Stomach (tissue), 19 donors: ENCODE measurements at places on chromosomes 12 and 14. TPM values are rescaled to one million over a fixed set of nuclear protein-coding genes. Genes with fewer than 3 reads are reported as not detected.

GRCh38 chr14:27190296-27190695, 592.5 kb upstream of the NOVA1 start:
- H3K4me3 ChIP-seq = no peak overlapping the region
- H3K4me1 ChIP-seq = no peaks in the 10 kb centered on the region
- H3K27me3 ChIP-seq = no peaks in the 10 kb centered on the region

DNA sequence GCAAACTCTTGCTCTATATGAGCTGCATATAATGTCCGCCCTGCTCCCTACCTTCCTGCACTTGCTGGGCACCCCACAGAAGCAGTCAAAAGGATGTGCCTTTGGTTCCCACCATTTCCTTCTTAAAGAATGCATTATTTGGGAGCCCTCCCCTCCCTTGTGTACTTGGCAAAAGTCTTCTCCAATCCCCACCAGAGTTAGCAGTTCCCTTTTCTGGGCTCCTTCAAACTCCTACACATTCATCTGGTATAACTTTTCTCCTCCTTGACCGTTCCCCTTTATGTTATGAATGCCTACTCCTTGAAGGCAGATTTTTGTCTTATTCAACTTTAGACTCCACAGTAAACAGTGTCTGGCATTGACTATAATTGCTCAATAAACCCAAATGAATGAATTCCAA, 27.8 kb downstream of the AREL1 start:
- H3K4me3 ChIP-seq = no peak overlapping the region
- no peaks in the 10 kb centered on the region for H3K27me3 ChIP-seq
- H3K4me1 ChIP-seq = peaks cover 13% of the 10 kb centered on the region

- H3K27ac ChIP-seq = no peak overlapping the region
- H3K4me1 ChIP-seq = peaks cover 7% of the 10 kb centered on the region
- no peak overlapping the region for H3K4me3 ChIP-seq
- H3K27me3 ChIP-seq = peaks cover 23% of the 10 kb centered on the region
Observed at GRCh38 chr14:69489495-69489894, 5.0 kb downstream of the PLEKHD1 start.

GRCh38 chr12:59453475-59453874, 142.4 kb upstream of the SLC16A7 start:
- no peak overlapping the region for H3K27ac ChIP-seq
- H3K4me1 ChIP-seq = no peaks in the 10 kb centered on the region
- no peak for DNase-seq
- H3K36me3 ChIP-seq = no peaks in the 10 kb centered on the region
- no peaks in the 10 kb centered on the region for H3K27me3 ChIP-seq

GRCh38 chr12:115155665-115156645, 472.0 kb upstream of the TBX3 start:
- H3K36me3 ChIP-seq = no peaks in the 10 kb centered on the region
- no peaks in the 10 kb centered on the region for H3K4me1 ChIP-seq
- no peak for DNase-seq

- no peaks in the 10 kb centered on the region for H3K27me3 ChIP-seq
- DNase-seq = no peak
- H3K4me3 ChIP-seq = no peak overlapping the region
- H3K4me1 ChIP-seq = no peaks in the 10 kb centered on the region
- H3K36me3 ChIP-seq = no peaks in the 10 kb centered on the region
Observed at GRCh38 chr12:28527631-28528249, 337.5 kb downstream of the CCDC91 start.

GRCh38 chr12:4261655-4262054, 11.9 kb upstream of the CCND2 start:
- peaks cover 24% of the 10 kb centered on the region for H3K27me3 ChIP-seq
- H3K27ac ChIP-seq = no peak overlapping the region
- no peaks in the 10 kb centered on the region for H3K4me1 ChIP-seq
- no peaks in the 10 kb centered on the region for H3K36me3 ChIP-seq
- H3K4me3 ChIP-seq = no peak overlapping the region

DNA sequence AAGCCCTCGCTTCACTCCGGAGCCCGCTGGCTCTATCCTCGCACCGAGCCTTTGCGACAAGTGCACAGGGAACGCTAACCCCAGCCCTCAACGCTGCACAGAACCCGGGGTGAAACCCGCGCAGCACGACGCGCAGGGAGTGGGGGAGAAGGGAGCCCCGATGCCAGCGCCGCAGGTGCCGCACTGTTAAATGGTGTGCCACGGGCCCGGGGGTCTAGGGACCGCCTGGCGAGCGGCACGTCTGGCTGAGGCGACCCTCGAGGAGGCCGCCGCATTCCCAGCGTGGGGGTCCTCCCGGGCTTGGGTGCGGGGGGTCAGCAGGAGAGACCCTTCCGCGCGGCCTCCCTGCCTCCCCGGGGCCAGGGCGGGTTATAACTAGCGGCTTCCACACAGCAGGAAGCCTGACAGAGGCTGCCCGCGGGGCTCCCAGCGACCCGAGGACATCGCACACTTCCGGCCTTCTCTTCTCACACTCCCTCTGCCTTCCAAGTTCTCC, 23.8 kb upstream of the LRTM2 start:
- no peaks in the 10 kb centered on the region for H3K36me3 ChIP-seq
- peak; percentile 45 for DNase-seq
- no peaks in the 10 kb centered on the region for H3K27me3 ChIP-seq
- H3K4me1 ChIP-seq = peaks cover 29% of the 10 kb centered on the region

GRCh38 chr12:88580051-88580871, at the start of gene KITLG:
Gene KITLG (minus strand): TSS chr12:88580471. CDS start chr12:88580278, 193 bp downstream.
- peak within 1 kb of the TSS; percentile 77 for H3K27ac ChIP-seq
- peaks cover 5% of the 10 kb centered on the region for H3K4me1 ChIP-seq
- no peaks in the 10 kb centered on the region for H3K36me3 ChIP-seq
- DNase-seq = peak; percentile 90
- H3K4me3 ChIP-seq = peak within 1 kb of the TSS; percentile 78

- H3K27ac ChIP-seq = no peak overlapping the region
- no peak overlapping the region for H3K4me3 ChIP-seq
- DNase-seq = no peak
- H3K4me1 ChIP-seq = no peaks in the 10 kb centered on the region
- no peaks in the 10 kb centered on the region for H3K36me3 ChIP-seq
Observed at GRCh38 chr14:83151571-83151970, 1617.9 kb upstream of the SEL1L start.

DNA sequence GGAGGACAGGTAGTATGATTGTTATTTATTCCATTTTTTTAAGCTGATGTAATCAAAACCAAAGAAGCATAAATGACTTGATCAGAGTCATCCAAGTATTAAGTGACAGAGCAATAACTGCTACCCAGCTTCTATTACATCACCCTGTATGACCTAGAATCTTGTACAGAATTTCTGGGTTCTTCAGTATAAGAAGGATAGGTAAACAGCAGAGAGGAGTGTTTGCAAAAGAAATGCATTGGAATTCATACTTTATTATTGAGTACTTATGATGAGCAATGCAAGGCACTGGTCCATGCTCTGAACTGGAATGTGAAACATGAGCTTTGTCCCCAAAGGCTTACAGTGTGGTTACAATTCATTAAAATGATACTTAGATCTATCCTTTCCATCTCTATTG, 916.8 kb downstream of the DIO2 start:
- H3K36me3 ChIP-seq = no peaks in the 10 kb centered on the region
- no peaks in the 10 kb centered on the region for H3K27me3 ChIP-seq
- no peak for DNase-seq

DNA sequence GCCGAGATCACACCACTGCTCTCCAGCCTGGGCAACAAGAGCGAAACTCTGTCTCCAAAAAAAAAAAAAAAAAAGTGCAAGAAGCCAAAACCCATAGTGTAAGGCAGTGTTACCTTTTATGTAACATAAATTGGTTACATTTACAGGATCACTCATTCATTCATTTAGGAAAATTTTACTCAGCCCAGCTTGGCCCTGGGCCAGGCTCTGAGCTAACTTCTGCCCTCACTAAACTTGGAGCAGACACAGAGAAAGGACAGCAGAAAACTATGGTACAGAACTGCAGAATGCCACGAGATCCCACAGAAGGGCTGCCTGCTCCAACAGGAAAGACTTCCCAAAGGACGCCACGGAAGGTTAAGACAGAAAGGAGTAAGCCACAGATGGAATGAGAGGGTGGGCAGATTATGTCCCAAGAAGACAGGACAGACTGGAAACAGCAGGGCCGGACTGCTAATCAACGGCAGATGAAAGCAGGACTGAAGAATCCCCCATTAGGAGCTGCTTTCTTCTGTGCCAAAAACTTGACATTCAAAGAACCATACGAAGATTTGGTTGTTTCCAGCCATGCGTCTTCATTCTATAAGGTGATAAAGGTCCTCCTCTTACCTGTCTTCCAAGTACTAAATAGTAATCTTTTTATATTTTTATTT, 18.9 kb downstream of the PPP1R13B start:
- H3K4me3 ChIP-seq = no peak overlapping the region
- peak overlapping the region; percentile 67 for H3K27ac ChIP-seq
- no peaks in the 10 kb centered on the region for H3K36me3 ChIP-seq
- H3K27me3 ChIP-seq = no peaks in the 10 kb centered on the region
- peak; percentile 55 for DNase-seq

- peaks cover 95% of the 10 kb centered on the region for H3K36me3 ChIP-seq
- H3K4me1 ChIP-seq = peaks cover 8% of the 10 kb centered on the region
Observed at GRCh38 chr12:131794061-131794460, 34.1 kb upstream of the MMP17 start.

GRCh38 chr12:56338308-56339157, at the start of gene IL23A:
Gene IL23A (plus strand): TSS chr12:56338884. CDS start chr12:56339045, 161 bp downstream.
- peaks cover 19% of the 10 kb centered on the region for H3K4me1 ChIP-seq
- peaks cover 11% of the 10 kb centered on the region for H3K36me3 ChIP-seq
- no peaks in the 10 kb centered on the region for H3K27me3 ChIP-seq
- no peak within 1 kb of the TSS for H3K4me3 ChIP-seq

- H3K4me1 ChIP-seq = peaks cover 27% of the 10 kb centered on the region
- H3K36me3 ChIP-seq = no peaks in the 10 kb centered on the region
- H3K27ac ChIP-seq = peak overlapping the region; percentile 89
- peak; percentile 19 for DNase-seq
- peaks cover 16% of the 10 kb centered on the region for H3K27me3 ChIP-seq
- peak overlapping the region; percentile 64 for H3K4me3 ChIP-seq
Observed at GRCh38 chr12:10672231-10672868, 1.5 kb downstream of the STYK1 start.

GRCh38 chr12:29768372-29768771, 15.4 kb downstream of the TMTC1 start:
- no peaks in the 10 kb centered on the region for H3K36me3 ChIP-seq
- no peak overlapping the region for H3K27ac ChIP-seq
- no peaks in the 10 kb centered on the region for H3K27me3 ChIP-seq
- DNase-seq = no peak

GRCh38 chr14:52703225-52703624, 3.8 kb upstream of the PSMC6 start:
- H3K27me3 ChIP-seq = no peaks in the 10 kb centered on the region
- no peak for DNase-seq
- H3K4me3 ChIP-seq = no peak overlapping the region
- no peaks in the 10 kb centered on the region for H3K36me3 ChIP-seq
- peak overlapping the region; percentile 1 for H3K27ac ChIP-seq

DNA sequence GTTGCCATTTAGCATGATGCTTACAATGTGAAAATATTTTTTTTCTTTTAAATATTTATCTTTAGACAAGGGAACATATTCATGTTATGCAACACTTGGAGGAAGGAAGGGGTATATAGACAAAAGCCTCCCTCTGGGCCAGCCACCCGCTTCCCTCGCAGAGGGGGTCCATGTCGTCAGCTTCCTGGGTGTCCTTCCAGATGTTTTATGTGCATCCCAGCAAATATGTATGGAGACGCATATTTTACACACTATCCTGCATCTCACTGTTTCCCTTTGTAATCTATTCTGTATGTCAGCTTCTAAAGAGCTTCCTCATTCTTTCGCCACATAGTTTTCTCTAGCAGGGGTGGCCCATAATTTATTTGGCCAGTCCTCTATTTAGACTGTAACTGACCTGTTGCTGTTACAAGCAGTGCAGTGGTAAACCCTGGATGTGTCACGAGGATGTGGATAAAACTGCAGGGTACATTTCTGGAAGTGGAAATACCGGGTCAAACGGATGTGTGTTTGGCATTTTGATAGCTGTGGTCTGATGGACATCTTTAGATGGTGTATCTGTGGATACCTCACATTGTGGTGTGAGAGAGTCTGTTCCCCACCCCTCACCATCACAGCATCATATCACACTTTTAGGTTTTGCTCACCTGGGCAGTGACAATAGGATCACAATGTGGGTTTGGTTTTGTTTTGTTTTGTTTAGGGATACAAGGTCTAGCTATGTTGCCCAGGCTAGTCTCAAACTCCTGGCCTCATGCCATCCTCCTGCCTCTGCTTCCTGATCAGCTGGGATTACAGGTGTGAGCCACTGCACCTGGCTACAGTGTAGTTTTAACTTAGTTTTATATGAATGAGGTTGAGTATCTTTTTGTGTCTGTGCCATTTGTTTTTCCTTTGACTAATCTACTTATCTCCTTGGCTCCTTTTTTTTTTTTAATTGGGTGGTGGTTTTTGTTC, 31.6 kb downstream of the FAM222A start:
- DNase-seq = peak; percentile 47
- no peak overlapping the region for H3K4me3 ChIP-seq
- H3K36me3 ChIP-seq = no peaks in the 10 kb centered on the region
- no peaks in the 10 kb centered on the region for H3K27me3 ChIP-seq

DNA sequence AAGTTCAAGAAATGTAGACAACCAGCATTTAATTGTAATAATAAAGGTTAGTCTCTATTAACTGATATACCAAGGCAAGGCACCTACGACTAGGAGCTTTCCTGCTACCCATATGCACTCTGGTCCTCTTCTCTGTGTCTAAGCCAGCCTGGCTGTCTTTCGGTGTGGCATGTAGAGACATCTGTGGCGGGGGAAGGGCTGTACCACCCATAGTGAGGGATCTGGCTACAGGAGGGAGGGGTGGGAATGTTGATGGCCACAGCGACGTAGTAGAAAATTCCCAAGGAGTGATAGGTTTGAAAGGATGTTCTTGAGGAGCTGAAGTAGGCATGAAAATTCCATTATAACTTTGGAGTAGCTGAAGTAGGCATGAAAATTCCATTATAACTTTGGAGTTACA, 344.2 kb downstream of the ATP23 start:
- no peak overlapping the region for H3K27ac ChIP-seq
- no peaks in the 10 kb centered on the region for H3K27me3 ChIP-seq
- H3K36me3 ChIP-seq = no peaks in the 10 kb centered on the region
- H3K4me1 ChIP-seq = no peaks in the 10 kb centered on the region

GRCh38 chr12:53221203-53222080, 10.6 kb downstream of the RARG start:
- no peaks in the 10 kb centered on the region for H3K36me3 ChIP-seq
- no peaks in the 10 kb centered on the region for H3K27me3 ChIP-seq
- peak overlapping the region; percentile 99 for H3K27ac ChIP-seq
- H3K4me3 ChIP-seq = peak overlapping the region; percentile 85
- peaks cover 90% of the 10 kb centered on the region for H3K4me1 ChIP-seq
- DNase-seq = peak; percentile 94

- no peaks in the 10 kb centered on the region for H3K4me1 ChIP-seq
- no peak overlapping the region for H3K4me3 ChIP-seq
- H3K27ac ChIP-seq = no peak overlapping the region
- H3K36me3 ChIP-seq = peaks cover 20% of the 10 kb centered on the region
- no peaks in the 10 kb centered on the region for H3K27me3 ChIP-seq
Observed at GRCh38 chr12:23535441-23535840, 414.0 kb downstream of the SOX5 start.

- H3K36me3 ChIP-seq = no peaks in the 10 kb centered on the region
- H3K27me3 ChIP-seq = no peaks in the 10 kb centered on the region
- DNase-seq = no peak
- no peak overlapping the region for H3K27ac ChIP-seq
- peaks cover 11% of the 10 kb centered on the region for H3K4me1 ChIP-seq
- H3K4me3 ChIP-seq = no peak overlapping the region
Observed at GRCh38 chr14:74495356-74495755, 1.8 kb downstream of the ISCA2 start.

The ASPG gene
- 5.5 TPM for polyA plus RNA-seq

The TULP3 gene
- polyA plus RNA-seq = 9.2 TPM

The MYH6 gene
- 3.2 TPM for polyA plus RNA-seq

The FOXG1 gene
- not detected for polyA plus RNA-seq

The SLC39A5 gene
- not detected for polyA plus RNA-seq

The KRT8 gene
- 767 TPM for polyA plus RNA-seq

The KRT6B gene
- 0.46 TPM for polyA plus RNA-seq

The SLC7A7 gene
- 3.2 TPM for polyA plus RNA-seq

The ART4 gene
- polyA plus RNA-seq = not detected
